CD4-positive, alpha-beta T cell treated with Interleukin-2 at 100 ng/mL for 4 hours (primary cell): ENCODE measurements at places on chromosomes 2 and 18.

DNA sequence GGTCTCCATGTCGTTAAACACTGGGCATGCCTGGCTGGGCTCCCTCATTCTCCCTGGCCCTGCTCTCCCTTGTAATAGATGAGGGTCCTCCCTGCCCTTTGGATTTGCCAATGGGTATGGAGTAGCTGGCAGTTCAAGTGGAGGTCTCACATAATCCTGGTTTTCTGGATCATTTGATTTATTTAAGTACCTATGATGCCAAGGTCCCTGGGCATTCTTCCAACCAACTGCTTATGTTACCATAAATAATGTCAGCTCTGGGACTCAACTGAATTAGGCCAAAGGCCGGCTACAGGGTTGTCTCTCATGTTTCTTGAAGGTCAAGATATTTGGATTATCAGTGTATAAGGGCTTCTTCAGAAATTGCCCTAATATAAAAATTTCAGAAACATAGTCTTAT is 104.9 kb upstream of the LYPD6 start:
- no peak for DNase-seq

DNA sequence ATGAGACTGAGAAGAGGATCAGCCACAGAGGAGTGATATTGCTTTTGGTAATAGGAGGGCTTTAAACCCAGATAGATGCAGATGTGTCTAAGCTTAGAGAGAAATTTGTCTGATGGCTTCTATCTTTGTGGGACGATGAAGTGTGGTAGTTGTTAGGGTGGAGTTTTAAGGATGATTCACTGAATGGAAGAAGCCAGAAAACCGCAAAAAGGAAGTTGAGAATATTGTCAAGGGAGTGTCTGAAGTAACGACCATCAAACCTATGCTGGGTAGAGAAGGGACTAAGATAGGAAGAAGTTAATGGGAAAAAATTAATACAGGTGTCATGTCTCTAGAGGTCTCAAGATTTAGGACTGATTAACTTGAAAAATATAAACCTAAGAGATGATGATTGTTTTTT is 195.6 kb upstream of the MC4R start:
- DNase-seq, result no peak

- DNase-seq, result no peak
Observed at GRCh38 chr18:29077344-29077743, 900.4 kb upstream of the CDH2 start.

- no peak for DNase-seq
Observed at GRCh38 chr2:31950946-31951562, 59.8 kb downstream of the MEMO1 start.

- no peak for DNase-seq
Observed at GRCh38 chr18:32509111-32509510, 38.4 kb upstream of the GAREM1 start.

DNA sequence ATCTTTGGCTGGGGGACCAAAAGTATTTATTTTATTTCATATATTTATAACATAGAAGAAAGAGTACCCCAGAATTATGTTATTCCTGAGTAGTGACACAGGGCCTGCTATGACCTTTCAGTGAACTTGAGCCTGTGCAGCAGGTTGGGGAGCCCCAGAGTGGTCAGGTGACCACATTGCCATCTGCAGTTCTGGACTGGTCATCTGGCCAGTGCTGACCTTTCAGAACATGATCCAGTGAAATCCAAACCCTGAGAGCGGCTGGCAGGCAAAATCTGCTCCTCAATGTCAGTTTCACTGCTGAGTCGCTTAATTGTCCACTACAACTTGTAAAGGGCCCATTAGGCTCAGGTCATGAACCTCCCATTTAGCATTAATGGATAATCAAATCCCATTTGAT is 336.7 kb upstream of the KCNH7 start:
- DNase-seq, result no peak

DNA sequence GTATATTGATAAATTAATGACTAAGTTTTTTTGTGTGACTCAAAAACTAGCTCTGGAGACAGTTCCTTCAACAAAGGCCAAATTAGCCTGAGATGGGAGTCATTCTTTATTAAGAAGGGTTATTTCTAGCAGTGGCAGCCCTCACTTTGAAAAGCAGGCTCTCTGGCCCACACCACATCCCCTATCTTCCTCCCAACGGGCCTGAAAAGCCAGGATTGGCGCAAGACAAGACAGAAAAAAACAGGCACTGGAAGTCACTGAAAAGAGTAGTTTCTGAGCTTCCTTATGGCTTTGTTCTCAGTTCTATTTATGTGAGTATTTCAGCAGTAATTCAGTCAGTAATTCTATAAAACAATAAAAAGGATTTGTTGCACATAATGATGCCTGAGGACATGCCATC is 149.0 kb downstream of the LAMA3 start:
- no peak for DNase-seq

DNA sequence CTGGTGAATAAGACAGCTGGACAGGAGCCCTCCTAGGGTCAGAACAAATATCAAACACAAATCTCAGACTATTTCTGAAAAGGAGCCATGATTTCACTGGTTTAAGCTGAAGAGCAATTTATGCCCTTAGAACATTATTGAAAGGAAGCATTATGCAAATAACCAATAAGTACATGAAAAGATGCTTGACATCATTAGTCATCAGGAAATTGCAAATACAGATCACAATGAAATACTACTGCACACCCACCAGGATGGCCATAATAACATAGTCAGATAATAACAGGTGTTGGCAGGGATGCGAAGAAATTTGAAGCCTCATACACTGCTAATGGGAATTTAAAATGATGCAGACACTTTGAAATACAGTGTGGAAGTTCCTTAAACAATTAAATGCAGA is 176.4 kb upstream of the RAB6C start:
- no peak for DNase-seq

GRCh38 chr2:109703798-109704197 is 89.6 kb downstream of the SOWAHC start:
- DNase-seq, result no peak

GRCh38 chr2:20747317-20747716 is 75.6 kb downstream of the LDAH start:
- no peak for DNase-seq

GRCh38 chr2:70514612-70515055 is 39.0 kb downstream of the TGFA start:
- DNase-seq, result no peak

DNA sequence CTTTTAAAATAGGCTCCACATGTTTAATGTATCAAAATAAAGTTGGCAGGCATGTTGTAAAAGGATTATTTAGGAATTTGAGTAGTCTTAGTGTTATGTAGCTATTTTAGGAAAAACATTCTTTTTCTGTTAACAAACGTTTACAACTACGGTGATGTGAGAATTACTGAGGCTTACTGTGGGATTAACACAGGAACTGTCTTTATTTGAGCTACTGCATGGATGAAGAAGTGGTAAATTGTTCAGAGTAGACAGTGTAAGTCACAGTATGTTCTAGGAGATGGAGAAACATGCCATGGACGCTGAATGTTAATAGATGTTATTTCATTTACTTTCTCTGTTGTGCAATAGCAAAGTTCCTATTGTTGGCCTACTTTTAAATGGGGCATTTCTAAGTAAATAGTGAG is 1.6 kb downstream of the PPM1B start:
- DNase-seq, result no peak

DNA sequence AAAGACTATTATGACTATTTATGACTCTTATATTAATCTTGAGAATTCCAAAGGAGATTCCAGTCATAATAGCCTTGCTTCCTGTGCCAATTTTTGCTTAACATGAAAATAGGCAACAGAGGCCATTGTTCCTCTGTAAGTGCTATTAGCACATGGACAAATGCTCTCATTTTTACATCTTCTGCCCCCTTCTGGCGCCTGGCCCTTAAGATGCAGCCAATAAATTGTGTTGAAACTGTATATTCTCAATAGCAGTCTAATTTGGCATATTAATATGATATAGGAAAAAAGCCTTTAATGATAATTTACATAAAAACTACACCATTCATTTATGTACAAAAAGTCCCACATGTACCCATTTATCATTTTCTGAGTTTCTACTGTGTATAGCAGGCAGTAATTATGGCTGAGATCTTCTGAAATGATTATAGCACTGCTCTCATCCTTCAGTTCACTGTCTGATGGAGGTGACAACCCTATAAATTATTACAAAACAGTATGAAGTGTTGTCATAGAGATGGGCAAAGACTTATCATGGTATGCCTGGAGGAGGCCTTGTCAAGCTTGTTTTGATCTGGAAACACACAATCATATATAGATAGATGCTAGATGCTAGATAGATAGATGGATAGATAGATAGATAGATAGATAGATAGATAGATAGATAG is 613.3 kb downstream of the TSN start:
- no peak for DNase-seq

GRCh38 chr18:51169731-51170130 is 27.8 kb downstream of the MEX3C start:
- no peak for DNase-seq

DNA sequence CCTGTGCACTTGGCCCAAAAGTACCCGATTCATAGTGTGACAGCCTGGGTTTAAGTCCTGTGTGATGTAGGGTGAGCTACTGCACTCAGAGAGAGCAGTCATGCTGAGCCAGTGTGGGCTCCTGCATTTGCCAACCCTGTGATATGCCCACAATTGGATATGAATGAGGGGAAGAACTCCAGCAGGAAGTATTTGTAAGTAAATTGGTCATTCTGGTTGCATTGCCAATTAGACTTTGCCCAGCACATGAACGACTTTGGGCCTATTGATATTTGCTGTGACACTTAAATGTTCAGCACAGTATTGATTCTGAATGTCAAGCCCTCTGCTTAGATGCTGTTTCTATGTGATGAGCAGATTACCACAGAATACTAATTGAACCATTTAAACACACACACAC is 570.9 kb downstream of the PIK3C3 start:
- no peak for DNase-seq

GRCh38 chr2:60899230-60899891 is 18.0 kb downstream of the REL start:
- no peak for DNase-seq

GRCh38 chr18:48036641-48037421 is 106.4 kb upstream of the SMAD2 start:
- DNase-seq, result no peak

DNA sequence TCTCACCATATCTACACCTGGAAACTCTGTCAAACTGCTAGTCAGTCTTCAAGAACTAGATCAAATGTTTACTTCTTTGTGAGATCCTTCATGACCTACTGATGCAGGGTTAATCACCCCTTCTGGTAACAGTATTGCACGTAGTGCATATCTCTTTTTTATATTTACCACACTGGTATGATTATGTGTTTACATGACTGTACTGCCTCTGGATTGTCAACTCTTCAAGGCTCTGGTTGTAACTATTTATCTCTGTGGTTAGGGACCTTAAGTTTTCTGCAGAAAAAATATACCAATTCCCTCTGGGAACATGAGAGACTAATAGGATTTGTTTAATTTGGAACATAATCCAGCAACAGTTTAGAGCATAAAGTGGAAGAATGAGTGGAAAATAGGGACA is 135.5 kb downstream of the PDE1A start:
- no peak for DNase-seq

DNA sequence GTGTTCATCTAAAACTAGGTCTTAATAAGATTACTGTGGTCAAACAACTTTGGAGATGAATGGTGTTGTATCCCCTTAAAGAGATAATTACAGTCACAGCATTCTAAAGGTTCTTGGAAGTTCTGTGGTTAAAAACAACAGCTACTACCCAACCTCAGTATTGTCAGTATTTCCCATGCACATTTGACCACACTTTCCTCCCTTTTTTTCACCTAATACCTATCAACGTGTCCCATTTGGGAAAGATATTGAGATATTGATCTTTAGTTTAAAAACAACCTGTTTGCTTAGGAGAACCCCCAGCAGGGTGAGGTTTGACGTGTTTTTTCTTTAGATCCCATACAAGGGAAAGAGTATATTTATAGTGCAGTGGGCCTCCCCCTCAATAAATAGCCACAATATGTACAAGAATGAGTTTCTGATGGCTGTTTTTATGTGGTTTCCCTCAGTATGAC is 65.6 kb downstream of the WDR7 start:
- no peak for DNase-seq

DNA sequence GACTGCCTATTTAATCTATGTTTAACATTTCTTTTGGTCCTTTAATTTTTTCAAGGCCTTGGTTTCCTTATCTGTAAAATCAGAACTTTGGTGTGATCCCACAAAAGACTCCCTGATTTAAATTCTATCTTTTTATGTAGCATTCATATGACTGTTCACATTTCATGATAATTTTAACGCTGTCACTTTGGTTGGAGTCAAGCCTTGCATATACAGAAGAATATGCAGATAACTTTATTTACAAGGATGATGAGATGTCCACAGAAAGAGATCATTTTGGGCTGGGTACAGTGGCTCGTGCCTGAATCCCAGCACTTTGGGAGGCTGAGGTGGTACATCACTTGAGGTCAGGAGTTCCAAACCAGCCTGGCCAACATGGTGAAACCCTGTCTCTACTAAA is 38.4 kb upstream of the SOS1 start:
- DNase-seq, result no peak

DNA sequence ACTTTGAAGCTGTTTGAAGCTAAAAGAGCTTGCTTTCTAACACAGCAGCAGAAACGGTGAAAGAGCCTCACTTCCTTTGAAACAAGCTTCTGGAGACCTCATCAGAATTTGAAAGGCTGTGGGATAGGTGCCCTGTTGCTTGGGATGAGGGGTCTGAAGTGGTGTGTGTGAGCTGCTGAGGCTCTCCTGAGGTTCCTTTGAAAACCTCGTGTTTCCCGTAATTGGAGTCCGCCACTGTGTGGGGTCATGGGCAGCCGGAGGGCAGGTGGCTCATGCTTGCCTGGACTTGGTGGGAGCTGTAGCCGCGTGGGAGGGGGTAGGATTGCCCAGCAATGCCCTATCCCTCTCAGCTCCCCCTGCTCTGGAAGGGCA is 34.4 kb downstream of the CABLES1 start:
- DNase-seq, result no peak

- DNase-seq, result no peak
Observed at GRCh38 chr2:23360571-23361125, 24.3 kb upstream of the KLHL29 start.

DNA sequence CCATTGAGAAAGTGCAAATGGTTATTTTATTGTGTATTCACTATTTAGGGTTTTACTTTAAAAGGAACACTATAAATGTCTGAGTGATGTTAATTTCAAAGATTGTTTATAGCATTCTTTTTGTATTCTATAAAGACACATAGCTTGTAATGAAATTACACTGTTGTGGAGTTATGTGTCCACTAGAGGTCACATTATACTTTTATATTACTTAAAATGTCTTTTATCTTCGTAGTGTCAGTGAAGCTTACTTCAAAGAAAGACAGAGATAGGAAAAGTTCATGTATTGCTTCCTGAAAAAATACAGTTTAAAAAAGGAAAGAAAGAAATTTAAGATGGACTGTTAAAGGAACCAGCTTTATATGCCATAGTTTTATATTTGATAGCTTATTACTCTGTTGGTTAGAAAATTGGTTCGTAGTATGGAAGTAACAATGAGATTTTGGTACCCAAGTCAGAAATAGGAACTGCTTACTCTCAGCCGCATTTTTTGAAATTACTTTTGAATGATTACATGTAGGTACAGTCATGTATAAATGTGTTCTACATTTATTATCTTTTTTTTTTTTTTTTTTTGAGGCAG is 20.5 kb downstream of the APLF start:
- DNase-seq, result peak; percentile 34

- no peak for DNase-seq
Observed at GRCh38 chr18:63149302-63149587, 170.3 kb downstream of the BCL2 start.
